Activated naive CD4-positive, alpha-beta T cell (primary cell): ENCODE measurements at places on chromosomes 6 and 20.

GRCh38 chr6:18259675-18260447 is 4.5 kb downstream of the DEK start:
- DNase-seq: no peak

- no peak for DNase-seq
Observed at GRCh38 chr6:163620670-163621330, 206.3 kb downstream of the QKI start.

- no peak for DNase-seq
Observed at GRCh38 chr6:28343898-28344677, 5.7 kb upstream of the ZKSCAN3 start.

- DNase-seq: no peak
Observed at GRCh38 chr6:143697076-143697800, 19.5 kb downstream of the PHACTR2 start.

DNA sequence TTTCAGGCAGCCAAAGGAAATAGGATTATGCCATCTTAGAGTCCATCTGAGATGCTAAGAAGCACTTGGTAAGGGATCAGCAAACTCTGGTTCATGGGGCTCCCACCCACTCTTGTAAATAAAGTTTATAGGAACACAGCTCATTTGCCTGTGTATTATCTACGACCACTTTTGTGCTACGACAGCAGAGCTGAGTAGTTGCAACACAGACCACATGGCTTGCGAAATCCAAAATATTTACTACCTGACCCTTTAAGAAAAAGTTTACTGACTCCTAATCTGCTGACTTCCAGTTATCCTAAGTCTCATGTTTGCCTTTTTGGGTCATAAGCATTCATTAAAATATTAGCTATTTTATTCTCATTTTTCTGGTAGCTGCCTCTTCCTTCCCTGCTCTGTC is 859.0 kb downstream of the QKI start:
- no peak for DNase-seq

DNA sequence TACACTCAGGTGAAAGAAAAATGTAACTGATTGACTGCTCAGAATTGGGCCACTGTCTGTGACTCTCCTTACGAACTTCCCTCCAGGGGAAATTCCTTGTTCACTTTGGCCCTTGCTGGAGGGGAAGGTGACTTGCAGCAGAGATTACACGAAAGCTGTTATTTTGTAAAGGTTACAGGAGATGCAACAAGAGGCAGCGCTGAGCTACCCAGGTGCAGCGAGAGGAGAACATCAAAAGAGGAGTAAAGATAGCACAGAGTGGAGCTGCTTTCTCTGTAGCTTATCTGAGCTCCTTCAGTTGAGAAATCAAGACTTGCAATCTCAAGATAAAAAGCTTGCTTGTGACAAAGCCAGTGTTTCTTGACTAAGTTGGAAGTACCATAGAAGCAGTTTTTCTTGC is 144.6 kb downstream of the ARHGAP18 start:
- no peak for DNase-seq

GRCh38 chr6:40509086-40509485 is 78.1 kb downstream of the LRFN2 start:
- no peak for DNase-seq

- DNase-seq: no peak
Observed at GRCh38 chr6:15362274-15363160, 116.6 kb downstream of the JARID2 start.

GRCh38 chr20:9508240-9508661 is 6.1 kb upstream of the LAMP5 start:
- DNase-seq: no peak

GRCh38 chr20:31827059-31827458 is 7.9 kb downstream of the MYLK2 start:
- no peak for DNase-seq

GRCh38 chr6:143901885-143902750 is 37.8 kb downstream of the ZC2HC1B start:
- no peak for DNase-seq

DNA sequence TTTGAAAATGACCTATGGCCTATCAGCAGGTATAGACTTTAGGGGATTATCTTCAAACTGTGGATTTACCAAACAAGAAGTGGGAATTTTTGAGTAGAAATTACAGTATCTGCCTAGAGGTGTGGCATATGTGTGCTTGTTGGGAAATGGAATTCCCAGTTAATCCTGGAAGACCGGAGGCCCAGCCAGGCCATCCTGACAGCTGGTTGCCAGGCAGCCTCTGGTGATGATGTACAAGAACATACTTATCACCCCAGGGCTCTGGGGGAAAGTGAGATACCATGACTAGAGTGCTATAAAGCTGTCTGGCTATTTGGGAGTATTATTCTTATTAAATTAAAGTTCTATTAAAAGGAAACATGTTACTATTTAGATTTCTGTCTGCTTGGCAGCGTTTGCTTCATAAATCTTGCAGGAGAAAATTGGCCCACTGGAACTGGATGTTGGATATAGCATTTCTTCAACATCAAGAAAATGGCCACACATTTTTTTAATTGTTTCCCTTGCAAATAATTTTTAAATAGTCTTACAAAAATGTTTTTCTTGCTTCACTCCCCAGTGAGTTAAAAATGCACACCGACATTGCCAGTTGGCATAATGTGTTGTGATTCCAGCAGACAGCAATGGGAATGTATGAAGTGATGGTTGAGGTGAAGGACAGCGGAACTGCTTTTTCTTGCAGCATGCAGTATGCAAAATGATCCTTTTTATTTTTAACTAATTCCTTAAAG is 187.8 kb downstream of the MYLK4 start:
- no peak for DNase-seq

DNA sequence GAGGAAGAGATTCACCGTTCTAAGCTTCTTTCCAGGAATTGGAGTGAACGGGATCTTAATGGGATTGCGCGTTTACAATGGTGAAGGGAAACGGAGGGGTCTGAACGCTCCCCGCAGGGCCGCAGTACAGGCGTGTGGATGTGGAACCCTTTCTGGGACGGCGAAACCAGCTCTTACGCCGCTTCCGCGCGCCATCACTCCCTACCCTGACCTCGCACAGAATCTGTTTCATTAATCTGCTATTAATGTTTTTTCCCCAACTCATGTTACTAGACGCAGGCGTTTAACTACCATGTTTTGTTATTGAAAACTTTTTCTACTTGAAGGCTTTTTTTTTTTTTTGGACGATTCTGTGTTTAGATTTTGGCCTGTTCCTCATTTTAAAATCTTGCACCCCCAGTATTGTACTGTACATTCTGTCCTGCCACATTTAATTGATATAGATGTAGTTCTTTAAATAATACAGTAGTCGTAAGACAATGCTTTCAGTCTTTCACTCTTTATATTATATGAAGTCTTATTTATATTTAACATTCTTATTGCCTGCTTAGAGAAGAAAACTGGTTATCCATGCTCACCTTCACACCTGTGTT is 696 bp upstream of the SUPT3H start:
- DNase-seq: no peak

- DNase-seq: no peak
Observed at GRCh38 chr6:134950482-134950881, 581 bp upstream of the ALDH8A1 start.

GRCh38 chr20:14414560-14414959 is 77.1 kb upstream of the FLRT3 start:
- no peak for DNase-seq

DNA sequence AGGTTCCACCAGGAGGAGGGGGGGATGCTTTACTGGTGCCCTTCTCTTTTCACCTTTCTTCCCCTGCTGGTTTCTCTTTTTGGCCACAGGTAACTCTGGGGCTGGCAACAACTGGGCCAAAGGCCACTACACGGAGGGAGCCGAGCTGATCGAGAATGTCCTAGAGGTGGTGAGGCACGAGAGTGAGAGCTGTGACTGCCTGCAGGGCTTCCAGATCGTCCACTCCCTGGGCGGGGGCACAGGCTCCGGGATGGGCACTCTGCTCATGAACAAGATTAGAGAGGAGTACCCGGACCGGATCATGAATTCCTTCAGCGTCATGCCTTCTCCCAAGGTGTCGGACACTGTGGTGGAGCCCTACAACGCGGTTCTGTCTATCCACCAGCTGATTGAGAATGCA is 4.4 kb downstream of the TUBB1 start:
- DNase-seq: no peak

- no peak for DNase-seq
Observed at GRCh38 chr6:121086876-121087275, 247.4 kb downstream of the TBC1D32 start.

- DNase-seq: no peak
Observed at GRCh38 chr20:9407805-9408421, 106.5 kb upstream of the LAMP5 start.

- DNase-seq: no peak
Observed at GRCh38 chr6:148750838-148751792, 4.3 kb downstream of the UST start.

- no peak for DNase-seq
Observed at GRCh38 chr6:153980171-153980570, 58.9 kb upstream of the OPRM1 start.

DNA sequence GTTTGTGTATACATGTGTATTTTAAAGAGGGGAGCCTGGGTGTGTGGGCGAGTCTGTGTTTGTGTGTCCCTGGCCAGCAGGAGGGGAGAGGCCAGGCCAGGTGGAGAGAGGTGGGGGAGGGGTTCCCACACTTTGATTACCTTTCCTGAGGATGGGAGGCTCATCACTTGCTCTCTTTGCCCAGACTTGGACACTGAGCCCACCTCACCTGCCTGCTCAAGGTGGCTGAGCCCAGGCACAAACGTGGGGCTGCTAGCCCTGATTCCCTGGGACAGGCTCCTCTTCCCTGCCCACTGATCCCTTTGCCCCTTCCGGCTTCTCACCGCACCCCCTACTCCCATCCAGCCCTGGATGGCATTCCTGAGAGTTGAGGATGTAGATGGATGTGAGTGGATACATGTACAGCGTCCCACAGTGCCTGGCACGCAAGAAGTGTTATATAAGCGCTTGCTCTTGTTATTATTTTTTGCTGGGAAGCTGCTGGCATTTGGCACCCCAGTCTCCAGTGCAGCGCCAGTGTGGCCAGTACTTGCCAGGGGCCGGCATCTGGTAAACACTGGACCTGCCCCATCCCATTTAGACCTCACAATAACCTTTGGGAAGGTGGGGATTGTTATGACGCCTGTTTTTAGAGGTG is 2.7 kb downstream of the CEBPB start:
- no peak for DNase-seq

GRCh38 chr6:43491750-43492661 is 14.6 kb downstream of the TJAP1 start:
- DNase-seq: no peak

DNA sequence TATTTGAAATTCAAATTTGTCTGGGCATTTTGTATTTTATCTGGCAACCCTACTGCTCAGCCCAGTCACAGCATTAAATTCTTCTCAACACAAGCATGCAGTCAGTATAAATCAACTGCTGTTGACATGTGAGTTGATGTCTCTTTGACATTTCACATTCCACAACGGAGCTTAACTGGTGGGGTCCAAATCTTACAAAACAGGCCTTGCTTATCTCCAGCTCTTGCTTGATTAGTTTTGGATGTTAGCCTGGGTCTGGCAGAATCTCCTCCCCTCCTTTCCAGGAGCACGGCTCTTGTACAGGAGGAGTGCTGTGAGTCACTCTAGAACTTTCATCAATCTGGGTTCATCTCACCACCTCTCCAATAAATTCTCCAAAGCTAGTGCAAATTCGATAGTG is 80.8 kb upstream of the PHACTR1 start:
- no peak for DNase-seq

GRCh38 chr6:113719064-113719463 is 138.1 kb upstream of the MARCKS start:
- DNase-seq: no peak

- DNase-seq: peak; percentile 32
Observed at GRCh38 chr20:36604952-36605398, 604 bp upstream of the RAB5IF start.

GRCh38 chr20:16599257-16599656 is 26.0 kb upstream of the KIF16B start:
- DNase-seq: no peak

DNA sequence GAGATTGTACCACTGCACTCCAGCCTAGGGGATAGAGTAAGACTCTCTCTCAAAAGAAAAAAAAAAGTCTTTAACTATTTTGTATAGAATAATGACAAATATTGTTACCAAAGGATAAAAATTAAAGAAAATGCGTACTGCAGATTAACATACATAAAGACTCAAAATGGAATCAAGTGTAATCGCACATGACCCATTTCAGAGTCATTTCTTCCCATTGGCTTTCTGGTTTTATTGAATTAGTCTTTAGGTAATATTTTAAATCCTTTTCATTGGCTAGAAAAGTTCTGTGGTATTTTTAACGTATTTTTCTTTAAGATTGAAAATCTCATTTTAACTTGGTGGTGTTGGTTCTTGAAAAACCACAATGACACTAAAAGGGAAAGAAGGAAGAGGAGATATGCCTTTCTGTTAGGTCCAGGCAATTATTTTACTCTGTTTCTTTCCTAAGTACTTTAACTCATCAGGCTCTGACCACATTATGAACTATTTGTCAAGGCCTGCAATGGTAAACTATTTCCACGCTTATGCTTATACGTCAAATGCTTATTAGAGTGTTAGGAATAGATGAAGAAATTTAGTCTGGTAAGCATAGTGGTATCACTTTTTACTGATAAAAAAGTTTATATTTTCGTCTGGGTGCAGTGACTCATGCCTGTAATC is 52.3 kb downstream of the PLEKHG1 start:
- DNase-seq: no peak

- no peak for DNase-seq
Observed at GRCh38 chr20:32315891-32316290, 38.4 kb downstream of the KIF3B start.

DNA sequence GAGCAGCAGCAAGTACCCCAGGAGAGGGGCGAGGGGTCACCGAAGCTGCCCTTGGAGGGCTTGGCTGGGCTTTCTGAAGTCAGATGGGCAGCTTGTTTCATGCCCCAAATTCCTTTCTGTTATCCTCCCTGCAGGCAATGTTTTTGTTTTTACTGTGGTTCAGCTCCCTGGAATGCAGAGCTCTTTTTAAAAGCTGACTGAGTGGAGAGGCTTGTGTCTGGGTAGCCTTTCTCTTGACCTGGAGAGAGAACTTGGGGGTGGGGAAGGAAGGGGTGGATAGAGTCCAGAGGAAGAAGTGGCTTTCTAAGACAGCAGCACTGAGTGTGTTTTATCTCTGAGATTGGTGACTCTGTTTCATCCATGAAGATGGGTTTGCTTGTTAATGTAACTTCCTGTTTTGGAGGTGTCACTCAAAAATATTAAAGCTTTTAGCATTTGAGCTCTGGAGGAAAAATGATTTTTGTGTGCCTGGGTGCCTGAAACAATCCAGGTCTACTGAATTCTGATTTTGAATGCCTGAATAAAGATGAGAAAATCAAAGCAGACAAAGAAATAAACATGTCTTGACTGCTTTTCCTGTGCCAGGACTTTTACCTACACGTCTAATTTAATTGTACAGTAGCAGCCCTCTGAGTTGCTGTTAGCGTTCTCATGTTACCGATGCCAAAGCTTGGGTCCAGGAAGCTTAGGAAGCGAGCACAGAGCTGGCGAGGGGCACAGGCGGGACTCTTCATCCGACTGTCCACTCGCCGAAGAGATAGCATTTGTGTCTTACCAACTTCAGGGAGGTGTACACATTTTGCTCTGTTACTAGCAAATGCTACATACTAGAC is 78.2 kb upstream of the EEF1E1 start:
- DNase-seq: no peak
